SK-N-SH (cell line): ENCODE measurements at places on chromosomes 5 and 9.

DNA sequence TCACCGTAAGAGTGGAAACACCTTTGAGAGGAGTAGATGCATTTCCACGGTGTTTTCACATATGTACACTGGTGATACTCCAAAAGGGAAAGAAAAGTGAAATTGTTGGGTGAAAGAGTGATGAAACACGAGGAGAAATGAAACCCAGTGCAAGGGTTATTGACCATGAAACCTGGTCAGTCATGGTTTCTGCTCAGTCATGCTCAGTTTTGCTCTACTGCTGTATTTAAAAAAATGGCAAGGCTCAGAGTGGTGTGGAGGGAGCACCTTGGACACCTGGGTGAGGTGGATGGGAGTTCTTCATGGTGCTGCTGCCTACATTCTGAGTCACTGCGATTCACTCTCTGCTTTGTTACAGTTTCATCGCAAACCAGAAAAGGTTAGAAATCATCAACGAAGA lies 32.3 kb downstream of the NTRK2 start:
- no peak for DNase-seq
- no peaks in the 10 kb centered on the region for H3K27me3 ChIP-seq
- no peaks in the 10 kb centered on the region for H3K36me3 ChIP-seq

GRCh38 chr5:90408571-90409317 lies 812 bp downstream of the CETN3 start:
- peak overlapping the region; percentile 99 for H3K4me3 ChIP-seq
- H3K4me1 ChIP-seq, result peaks cover 20% of the 10 kb centered on the region; the same call in 1 of the 2 replicates
- peak overlapping the region; percentile 99 for H3K27ac ChIP-seq
- DNase-seq, result peak; percentile 21
- no peaks in the 10 kb centered on the region for H3K27me3 ChIP-seq
- peaks cover 29% of the 10 kb centered on the region for H3K36me3 ChIP-seq

DNA sequence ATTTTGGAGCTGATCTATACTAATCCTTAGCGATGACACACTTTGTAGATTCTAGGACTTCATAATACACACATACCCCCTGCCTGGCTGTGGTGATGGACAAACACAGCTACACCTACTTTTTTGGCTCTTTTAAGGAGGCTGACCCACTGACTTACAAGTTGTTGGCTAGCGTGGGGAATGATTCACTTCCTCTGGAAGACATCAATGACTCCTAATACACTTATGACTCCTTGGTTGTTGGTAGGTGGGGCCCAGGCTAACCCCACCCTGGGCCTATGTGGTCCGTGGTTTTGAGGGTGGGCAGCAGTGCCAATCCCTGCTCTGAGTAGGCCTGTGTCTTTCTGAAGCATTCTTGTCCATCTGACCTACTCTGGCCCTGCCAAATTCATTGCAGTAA lies 144.4 kb downstream of the SLC12A2 start:
- H3K27ac ChIP-seq, result no peak overlapping the region
- H3K36me3 ChIP-seq, result no peaks in the 10 kb centered on the region
- H3K4me3 ChIP-seq, result no peak overlapping the region
- DNase-seq, result no peak
- no peaks in the 10 kb centered on the region for H3K4me1 ChIP-seq

DNA sequence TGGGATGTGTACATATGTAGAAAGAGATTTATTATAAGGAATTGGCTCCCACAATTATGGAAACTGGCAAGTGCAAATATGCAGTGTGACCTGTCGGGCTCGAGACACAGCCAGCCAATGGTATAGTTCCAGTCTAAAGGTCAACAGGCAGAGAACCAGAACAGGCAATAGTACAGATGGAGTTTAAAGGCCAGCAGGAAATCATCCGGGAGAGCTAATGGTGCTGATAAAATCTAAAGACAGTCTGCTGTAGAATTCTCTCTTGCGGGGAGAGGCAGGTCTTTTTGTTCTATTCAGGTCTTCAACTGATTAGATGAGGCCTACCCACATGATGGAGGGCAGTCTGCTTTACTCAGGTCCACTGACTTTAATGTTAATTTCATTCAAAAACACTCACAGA lies 21.8 kb downstream of the ANKRD31 start:
- no peak overlapping the region for H3K27ac ChIP-seq
- no peaks in the 10 kb centered on the region for H3K27me3 ChIP-seq
- no peak overlapping the region for H3K4me3 ChIP-seq

DNA sequence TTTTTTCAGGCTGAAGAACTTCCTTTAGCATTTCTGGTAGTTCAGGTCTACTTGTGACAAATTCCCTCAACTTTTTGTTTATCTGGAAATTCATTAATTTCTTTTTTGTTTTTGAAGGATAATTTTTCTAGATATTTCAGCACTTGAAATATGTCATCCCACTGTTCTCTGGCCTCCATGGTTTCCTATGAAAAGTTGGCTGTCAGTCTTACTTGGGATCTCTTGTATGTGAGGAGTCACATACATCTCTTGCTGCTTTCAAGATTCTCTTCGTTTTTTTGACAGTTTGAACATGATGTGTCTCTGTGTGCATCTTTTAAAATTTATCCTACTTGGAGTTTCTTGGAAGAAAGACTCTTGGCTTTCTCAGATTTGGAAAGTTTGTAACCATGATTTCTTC lies 79.5 kb downstream of the RIC1 start:
- no peak overlapping the region for H3K27ac ChIP-seq
- H3K4me1 ChIP-seq, result no peaks in the 10 kb centered on the region
- H3K36me3 ChIP-seq, result peaks cover 18% of the 10 kb centered on the region
- H3K27me3 ChIP-seq, result no peaks in the 10 kb centered on the region
- no peak for DNase-seq
- H3K4me3 ChIP-seq, result no peak overlapping the region

DNA sequence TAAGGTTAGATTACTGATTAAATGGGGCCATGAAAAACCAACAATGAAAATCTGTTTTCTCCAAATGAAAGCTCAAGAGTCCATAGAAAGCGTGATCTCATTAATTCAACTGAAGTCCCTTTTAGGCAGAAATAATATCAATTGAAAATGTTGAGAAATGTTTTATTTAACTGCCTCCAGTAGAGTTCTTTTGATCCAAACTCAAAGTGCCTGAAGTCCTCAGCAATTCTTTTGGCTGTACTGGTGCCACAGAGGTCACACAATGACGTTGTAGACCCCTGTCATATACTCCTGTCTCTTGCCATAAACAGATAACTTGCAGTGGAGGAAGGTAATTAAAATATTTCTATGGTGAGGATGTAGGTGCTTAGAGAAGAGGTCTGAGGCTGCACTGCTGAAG lies 1420.5 kb downstream of the CDH12 start:
- H3K4me3 ChIP-seq, result no peak overlapping the region
- no peaks in the 10 kb centered on the region for H3K27me3 ChIP-seq
- no peaks in the 10 kb centered on the region for H3K4me1 ChIP-seq

DNA sequence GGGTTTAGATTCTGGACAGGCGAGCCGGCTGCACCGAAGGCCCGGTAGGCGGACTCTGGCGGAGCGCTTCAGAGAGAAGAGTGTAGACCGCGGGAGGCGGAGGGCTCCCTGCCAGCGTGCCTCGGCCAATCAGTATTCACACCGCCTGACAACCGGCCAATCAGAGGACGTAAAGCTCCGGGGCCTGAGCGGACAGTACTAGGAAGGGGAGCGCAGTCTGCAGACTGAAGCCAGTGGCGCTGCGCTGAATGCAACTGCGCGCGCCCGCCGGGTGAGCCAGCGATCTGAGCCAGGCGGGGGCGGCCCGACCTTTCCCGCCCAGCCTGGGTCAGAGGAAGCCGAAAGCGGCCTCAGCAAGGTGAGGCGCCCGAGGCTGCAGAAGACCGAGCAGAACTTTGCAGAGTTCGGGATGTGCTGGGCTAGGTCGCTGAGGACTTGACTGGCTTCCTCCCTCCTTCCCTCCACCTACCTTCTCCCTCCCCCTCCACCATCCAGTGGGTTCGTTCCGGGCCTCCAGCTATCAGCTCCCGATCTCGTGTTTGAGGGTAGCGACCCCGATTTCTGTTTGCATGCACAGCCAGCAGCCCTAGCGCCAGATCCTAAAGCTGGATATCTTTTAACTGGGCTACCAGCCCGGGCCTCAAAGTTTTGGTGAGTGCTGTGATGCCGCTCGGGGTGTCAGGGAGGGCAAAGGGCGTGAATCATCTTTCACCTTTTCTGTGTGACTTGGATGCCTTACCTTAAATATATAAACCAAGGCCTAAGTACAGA lies at the start of gene DMRT2:
Gene DMRT2 (plus strand): TSS at position 233 of the 771 bp plus-strand sequence. CDS start 1,257 bp downstream, outside the sequence.
- H3K36me3 ChIP-seq, result no peaks in the 10 kb centered on the region
- H3K27me3 ChIP-seq, result peaks cover 89% of the 10 kb centered on the region
- no peak within 1 kb of the TSS for H3K4me3 ChIP-seq
- peak; percentile 86 for DNase-seq
- H3K27ac ChIP-seq, result no peak within 1 kb of the TSS

GRCh38 chr5:84215521-84215920 lies 169.2 kb downstream of the EDIL3 start:
- no peak for DNase-seq
- H3K27me3 ChIP-seq, result no peaks in the 10 kb centered on the region
- H3K36me3 ChIP-seq, result no peaks in the 10 kb centered on the region; the same call in 1 of the 2 replicates
- no peaks in the 10 kb centered on the region; the same call in none of the 2 replicates for H3K4me1 ChIP-seq
- H3K27ac ChIP-seq, result no peak overlapping the region

GRCh38 chr9:21966140-21966851 lies 27.9 kb downstream of the CDKN2A start:
- peaks cover 49% of the 10 kb centered on the region for H3K27me3 ChIP-seq
- no peak overlapping the region for H3K4me3 ChIP-seq
- H3K36me3 ChIP-seq, result no peaks in the 10 kb centered on the region
- DNase-seq, result no peak
- no peaks in the 10 kb centered on the region for H3K4me1 ChIP-seq
- H3K27ac ChIP-seq, result no peak overlapping the region

GRCh38 chr9:17589771-17590170 lies 10.9 kb downstream of the SH3GL2 start:
- H3K4me1 ChIP-seq, result no peaks in the 10 kb centered on the region
- no peak overlapping the region for H3K4me3 ChIP-seq
- H3K27ac ChIP-seq, result no peak overlapping the region
- H3K27me3 ChIP-seq, result 0 out of 2 replicates have a peak, but pooled peaks cover 2% of the 10 kb centered on the region
- no peaks in the 10 kb centered on the region for H3K36me3 ChIP-seq
- DNase-seq, result no peak

DNA sequence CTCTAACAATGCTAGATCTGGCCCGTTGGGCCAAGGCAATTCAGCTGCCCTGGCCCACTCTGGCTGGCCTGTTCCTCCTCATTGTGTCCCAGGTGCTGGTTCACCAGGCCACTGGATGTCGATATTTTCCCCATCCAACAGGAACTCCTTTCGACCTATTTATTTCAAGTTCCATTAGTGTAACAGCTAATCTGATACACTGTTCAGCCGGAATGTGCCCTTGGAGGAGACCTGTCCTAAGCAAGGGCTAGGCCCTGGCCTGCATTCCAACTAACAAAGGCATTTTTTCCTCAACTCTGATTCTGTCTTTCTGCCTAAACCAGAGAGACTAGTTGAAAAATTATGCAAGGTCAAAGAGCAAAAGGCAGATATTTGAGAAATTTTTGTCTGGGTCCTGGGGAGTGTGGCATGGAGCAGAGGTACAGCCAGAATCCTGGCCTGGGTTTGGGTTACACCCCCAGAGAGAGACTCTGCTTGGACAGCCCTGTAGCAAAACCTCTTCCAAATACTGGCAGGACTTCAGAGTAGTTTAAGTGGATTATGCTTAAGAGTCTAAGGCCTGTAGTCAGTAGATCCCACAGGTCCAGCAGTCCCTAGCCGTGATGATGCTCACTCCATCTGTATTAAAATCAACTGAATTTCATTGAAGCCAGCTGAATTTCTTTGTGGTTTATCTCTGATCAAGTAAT lies 36.1 kb downstream of the MARCHF11 start:
- no peak for DNase-seq
- no peaks in the 10 kb centered on the region for H3K36me3 ChIP-seq
- no peak overlapping the region for H3K4me3 ChIP-seq
